ENCODE measurements at places on chromosomes 5 and 9.

DNA sequence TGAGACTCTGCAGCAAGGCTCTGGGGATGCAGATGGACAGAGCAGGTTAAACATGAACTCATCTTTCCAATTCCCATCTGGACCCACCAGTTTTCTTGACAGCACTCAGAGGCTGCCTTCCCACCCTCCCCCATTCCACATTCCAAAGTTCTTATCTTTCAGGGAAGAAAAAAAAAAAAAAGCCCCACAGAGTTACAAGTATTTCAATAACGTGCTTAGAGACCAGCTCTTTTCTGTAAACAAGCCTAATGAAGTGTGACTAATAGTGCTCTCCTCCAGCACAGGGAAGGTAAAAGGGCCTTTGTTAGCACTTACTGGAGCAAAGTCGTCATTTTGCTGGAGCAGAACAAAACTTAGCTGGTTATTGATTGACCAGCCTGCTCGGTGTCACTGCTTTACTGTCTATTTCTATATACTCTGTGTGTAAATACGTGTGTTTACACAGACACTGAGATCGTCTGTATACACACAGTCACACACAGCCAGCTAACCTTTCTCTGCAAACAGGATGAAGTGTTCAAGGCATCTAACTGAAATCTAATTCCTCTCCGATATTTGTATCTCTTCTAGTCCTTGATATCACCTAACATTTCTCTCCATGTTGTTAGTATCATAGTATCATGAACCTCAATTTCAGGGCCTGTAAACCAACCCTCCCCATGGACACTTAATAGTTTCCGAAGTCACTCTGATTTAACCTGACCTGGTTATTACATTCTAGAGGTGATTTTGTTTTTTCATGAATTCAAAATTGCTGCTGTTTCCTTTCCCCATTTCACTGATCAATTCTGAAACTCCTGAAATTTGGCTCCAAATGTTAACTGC is 84.9 kb downstream of the ZNF608 start:
- peak; percentile 59 for DNase-seq

DNA sequence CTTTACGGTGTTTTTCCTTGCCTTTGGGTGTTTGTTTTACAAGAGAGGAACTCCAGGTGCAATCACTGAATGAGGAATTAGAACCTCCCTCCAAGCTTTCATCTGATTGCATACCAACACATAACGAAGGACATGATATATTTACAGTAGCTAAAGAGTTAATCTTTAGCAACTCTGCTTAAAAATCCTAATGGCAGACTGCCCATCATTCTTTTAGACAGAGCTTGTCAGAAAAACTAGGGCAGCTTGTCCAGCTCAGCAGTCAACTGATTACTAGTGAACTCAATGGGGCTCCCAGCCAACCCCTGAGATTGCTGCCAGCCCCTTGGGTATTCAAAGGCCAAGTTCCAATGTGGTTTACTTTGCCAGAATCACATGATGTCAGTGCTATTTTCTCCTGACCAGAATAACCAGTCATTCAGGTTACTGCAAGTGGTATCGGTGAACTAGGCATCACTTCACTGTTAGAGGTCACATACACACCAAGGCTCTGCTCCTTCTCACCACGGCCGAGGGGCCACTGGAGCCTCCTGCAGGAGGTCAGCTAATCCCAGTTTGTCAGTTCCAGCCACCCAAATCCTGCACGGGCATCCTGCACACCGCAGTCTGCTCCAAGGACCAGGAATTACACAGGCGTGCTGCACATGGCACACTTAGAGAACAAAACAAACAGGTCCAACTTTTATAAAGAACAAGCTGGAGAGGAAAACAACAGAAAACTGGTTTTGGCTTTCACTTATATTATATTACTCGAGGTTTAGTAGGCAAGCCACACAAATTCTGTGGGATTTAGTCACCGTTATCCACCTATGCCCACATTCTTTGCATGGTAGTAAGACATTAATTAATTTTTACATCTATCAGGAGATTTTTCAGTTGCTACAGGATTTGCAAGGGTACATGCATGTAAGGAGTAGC is 62.5 kb downstream of the NFIB start:
- peak; percentile 85 for DNase-seq

- no peak for DNase-seq
These were observed 256.2 kb downstream of the FER start for GRCh38 chr5:109003928-109004327.

DNA sequence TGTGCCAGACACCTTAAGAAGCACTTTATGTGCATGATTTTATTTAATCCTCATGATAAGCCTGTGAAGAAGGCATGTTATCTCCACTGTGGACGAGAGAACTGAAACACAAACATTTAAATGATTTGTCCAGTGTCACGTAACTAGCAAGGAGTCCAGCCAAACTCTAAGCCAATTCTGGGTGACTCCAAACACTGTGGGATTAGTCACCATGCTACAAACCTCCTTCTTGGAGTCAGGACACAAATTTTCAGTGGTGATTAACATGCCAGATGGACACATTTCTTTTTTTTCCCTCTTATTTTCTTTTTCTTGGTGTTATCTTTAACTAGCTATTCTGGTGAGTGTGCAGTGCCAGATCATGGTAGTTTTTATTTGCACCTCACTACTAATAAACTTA is 316.8 kb downstream of the NDUFS4 start:
- DNase-seq, result no peak

GRCh38 chr5:118647587-118647986 is 340.8 kb downstream of the DTWD2 start:
- no peak for DNase-seq

DNA sequence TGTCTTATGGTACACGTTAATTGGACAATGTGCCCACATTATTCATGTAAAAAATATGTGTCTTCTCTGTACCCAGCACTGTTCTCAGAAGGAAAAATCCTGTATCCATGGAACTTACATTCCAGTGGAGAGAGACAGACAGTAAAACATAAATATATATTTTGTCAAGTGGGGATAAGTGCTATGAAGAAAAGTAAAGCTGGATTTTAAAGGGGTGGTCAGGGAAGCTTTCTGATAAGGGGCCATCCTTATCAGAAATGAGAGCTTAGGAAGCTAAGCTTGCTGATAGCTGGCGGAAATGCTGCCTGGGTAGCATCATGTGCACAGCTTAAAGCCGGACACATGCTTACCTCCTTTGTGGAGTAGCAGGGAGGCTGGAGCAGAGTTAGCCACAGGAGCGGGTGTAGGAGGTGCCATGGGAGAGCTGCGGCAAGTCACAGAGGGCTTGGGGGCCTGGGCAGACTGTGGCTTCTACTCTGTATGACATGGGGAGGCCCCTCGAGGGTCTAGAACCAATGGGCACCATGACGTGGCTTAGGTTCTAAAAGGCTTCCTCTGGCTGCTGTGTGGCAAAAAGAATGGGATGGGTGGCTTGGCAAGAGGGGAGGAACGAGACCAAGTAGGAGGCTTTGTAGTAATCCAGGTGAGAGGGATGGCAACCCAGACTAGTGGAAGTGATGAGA is 141.7 kb downstream of the FGF1 start:
- DNase-seq, result no peak

GRCh38 chr9:34123682-34124081 is 2.8 kb downstream of the DCAF12 start:
- no peak for DNase-seq

DNA sequence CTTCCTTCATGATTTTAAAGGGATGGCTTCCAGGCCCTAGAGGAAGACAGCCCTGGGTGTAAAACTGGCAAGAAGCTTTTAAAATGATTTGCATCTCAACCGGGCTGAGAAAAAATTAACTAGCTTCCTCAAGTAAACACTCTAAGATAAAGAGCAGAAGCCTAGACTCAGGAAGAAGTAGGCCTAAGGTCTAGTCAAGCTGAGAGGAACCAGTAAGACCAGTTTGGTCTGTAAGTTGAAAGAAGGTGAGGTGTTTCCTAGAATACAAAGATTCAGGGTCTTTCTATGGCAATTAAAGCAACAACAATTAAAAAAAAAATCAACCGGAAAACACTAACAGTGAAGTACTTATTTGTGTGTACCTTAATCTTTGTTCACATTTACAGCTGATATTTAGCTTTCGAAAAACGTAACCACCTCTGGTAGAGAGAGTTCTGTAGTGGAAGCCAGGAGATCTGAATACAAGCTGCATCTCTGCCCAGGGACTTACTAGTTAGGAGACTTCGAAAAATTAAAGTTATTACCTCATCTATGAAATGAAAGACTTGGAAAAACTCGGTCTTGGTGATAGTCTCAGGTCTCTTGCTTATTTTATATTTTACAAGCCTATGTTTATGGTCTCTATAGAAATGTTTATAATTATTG is 75.7 kb downstream of the TUSC1 start:
- DNase-seq, result no peak

DNA sequence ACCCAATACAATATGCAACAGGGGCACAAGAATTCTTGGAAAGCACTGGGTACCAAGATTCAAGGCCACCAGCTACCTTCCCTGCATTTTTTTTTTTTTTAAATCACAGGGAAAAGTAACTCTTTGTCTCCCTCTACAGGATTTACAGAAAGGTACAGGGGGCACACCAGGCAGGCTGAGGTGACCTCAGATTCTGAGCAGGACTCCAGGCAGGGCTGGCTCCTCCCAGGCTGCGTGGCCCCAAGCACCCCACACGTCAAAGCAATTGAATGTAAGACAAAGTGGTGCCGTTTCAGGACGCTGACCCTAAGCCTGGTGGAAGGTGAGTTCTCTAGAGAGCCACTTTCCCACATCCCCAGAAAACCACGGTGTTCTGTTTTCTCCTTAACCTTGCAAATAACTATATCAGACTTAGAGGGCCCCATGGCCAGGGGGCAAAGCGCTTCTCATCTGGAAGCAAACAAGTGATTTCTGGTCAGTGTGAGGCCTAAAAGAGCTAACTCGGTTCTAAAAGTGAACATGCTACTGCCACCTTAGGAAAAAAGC is 222.6 kb downstream of the ROR2 start:
- peak; percentile 32 for DNase-seq

- DNase-seq, result peak; percentile 33
These were observed 95.7 kb downstream of the KCNT1 start for GRCh38 chr9:135797507-135798262.

- DNase-seq, result no peak
These were observed 14.0 kb downstream of the ARL14EPL start for GRCh38 chr5:116046261-116046660.

DNA sequence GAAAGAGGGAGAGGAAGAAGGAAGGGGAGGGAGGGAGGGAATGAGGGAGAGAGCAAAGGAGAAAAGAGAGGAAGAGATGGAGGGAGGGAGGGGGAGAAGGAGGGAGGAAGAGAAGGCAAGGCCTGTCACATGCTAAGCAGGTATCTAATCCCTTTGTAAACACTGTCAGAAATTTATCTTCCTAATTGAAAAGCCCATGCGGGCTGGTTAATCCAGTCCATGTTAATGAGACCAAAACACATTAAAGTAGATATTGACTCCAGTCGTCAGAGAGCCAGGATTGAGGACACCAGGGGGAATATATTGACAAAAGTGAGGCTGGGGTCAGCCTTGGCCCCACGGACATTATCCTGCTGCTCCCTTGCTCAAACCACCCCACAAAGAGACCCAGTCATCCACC is 37.4 kb upstream of the ALDH1B1 start:
- no peak for DNase-seq

DNA sequence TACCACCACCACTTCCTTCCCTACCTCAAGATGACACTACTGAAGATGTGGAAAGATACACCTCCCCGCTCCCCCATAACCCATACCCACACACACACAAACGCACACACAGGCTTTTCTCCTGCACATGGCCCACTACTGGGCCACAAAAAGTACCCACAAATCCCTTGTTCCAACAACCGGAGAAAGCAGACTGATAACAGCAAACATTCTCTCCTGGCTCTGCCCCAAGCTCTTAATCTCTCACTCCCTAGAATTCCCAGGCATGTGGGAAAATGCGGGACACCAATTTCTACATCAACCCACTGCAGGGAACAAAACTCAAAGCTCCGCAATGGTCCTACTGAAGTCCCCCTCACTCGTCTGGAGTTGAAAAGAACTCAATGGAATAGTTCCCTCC is 611.0 kb upstream of the KLF4 start:
- no peak for DNase-seq

- DNase-seq, result no peak
These were observed 685.1 kb upstream of the DMAC1 start for GRCh38 chr9:8484597-8485191.

GRCh38 chr5:109652096-109652495 is 37.6 kb upstream of the MAN2A1 start:
- no peak for DNase-seq

DNA sequence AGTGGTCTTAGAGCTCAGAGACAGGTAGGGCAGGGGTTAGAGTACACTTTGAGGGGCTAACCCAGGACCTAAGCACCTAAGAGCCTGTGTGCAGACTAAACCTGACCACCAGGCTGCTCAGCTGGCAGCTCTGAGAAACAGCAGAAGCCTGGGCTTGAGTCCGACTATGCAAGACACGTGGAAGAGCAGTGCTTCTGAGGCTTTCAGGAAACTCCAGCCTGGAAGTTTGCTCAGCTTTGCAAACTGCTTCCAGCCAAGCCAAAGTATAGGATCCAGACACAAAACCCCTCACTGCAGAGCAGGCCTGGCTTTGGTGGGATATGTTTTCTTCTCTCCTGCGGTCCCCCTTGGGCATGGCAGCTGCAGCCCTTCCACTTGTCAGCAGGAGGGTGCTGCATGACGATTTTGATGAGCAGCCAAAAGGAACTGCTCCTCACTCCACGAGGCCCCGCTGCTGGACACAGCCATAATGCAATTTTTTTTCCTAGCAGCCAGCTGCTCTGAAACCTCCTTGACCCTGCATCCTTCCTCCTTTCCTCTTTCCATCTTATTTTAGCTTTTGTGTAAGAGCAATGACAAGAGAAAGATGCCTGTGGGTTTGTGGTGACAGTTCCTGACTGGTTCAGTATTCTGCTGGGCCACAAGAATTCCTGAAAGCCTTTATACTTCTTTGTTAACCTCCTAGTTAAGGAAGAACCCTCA is 123.1 kb downstream of the LIFR start:
- no peak for DNase-seq

- DNase-seq, result no peak
These were observed 12.8 kb downstream of the SEMA5A start for GRCh38 chr5:9533096-9533495.

DNA sequence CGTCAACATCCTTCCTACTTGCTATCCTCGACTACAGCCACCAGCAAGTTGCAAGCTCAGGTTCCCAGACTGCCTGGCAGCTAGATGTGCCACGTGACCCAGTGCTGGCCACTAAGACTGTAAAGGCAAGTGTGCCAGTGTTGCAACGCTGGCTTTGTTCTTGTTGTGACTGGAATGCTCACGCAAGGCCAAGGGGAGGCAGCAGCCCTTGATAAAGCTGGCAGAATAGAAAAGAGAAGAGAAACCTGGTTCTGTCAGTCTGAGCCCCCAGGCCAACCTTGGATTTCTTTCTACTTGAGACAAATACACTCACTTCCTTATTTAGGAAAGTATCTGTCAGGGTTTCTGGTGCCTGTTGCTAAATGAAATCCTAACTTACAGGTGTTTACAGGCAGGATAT is 113.0 kb downstream of the KLHL3 start:
- no peak for DNase-seq

GRCh38 chr5:139631520-139632165 is 16.5 kb upstream of the CXXC5 start:
- DNase-seq, result no peak

GRCh38 chr9:132901858-132902831 is 23.4 kb downstream of the SPACA9 start:
- DNase-seq, result peak; percentile 77

All from NCI-H774 (cell line).